ENCODE measurements at places on chromosomes 12 and 14.

DNA sequence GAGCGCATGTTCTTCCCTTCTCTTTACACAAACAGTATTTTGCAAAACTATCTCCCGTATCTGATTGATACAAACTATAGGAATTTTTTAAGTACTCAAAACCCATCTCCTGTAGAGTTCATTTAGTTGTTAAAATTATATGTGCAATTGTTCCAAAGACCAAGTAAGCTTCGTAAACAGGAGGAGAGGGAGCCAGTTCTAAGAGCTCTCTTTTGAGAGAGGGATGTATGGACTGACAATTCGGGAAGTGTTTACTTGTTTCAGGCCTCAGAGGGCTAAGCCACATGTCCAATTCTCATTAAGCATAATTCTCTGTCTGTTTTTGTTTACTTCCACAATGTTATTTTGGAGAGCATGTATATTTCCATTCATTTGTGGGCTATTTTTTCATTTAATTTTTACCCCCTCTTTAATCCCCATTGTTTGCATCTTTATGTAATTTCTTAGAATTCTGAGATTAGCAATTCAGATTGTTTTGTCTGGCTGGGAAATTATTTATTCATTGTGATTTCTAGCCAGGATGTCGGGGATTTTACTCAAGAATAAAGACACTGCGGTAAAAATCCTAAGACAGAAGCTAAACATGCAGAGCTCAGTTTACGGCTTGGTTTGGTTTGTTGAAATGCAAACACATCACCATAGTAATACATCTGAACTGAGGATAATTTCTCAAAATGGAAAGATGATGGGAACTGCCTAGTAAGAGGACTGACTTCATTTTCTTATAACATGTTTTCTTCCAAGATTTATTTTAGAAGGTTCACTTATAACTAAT, 126.8 kb downstream of the KCNK10 start:
- DNase-seq = no peak

GRCh38 chr14:105549481-105549880, 23.1 kb downstream of the TMEM121 start:
- no peak for DNase-seq

DNA sequence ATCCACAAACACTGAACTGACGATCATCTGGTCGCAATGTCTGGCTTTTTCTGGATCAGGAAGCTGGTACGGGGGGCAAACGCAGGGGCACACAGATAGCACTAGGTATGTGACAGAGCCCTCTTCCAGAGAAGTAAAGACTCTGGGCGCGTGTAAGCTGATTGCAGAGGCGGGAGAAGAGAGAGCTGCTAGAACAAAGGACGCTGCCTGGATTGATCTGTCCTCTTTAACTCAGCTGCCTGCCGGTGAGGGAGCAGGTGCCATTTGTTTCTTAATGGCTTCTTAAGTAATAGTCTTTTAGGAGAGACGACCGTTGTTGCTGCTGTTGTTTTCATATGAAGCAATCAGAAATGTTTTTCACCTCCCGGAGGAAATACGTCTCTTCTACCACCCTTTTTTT, 77.3 kb downstream of the GLT1D1 start:
- DNase-seq = no peak

DNA sequence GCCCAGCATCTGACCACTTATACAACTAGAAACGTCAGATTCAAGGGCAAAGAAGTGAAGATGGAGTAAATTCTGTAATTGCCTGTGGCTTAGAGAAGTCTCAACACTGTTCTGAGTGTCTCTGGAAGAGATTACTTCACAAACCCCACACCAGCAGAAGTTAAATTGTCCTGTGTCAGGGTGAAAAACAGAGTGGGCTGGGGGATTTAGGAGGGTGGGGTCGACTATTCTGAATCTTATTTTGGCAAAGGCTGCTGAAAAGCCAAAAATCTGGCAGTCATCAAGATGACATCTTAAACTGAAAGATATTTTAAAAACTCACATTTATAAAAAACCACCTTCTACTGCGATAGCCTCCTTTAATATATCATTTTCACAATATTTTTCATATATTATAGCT, 180.8 kb downstream of the KLHL28 start:
- DNase-seq = no peak

- DNase-seq = no peak
These were observed 1.4 kb downstream of the TMTC1 start for GRCh38 chr12:29782285-29782870.

GRCh38 chr12:63264629-63265028, 113.6 kb upstream of the AVPR1A start:
- DNase-seq = no peak

Measured in NCI-H2081 (cell line).